Occipital lobe (tissue), 3 donors: ENCODE measurements at places on chromosomes 4 and X. TPM values are rescaled to one million over a fixed set of nuclear protein-coding genes. Genes with fewer than 3 reads are reported as not detected.

The SPATA4 gene
- 1.1 TPM for total RNA-seq

The NHSL2 gene
- total RNA-seq: 0.78 TPM

The CORIN gene
- total RNA-seq: 0.62 TPM

The MTNR1A gene
- 0.94 TPM for total RNA-seq

The NUDT11 gene
- total RNA-seq: 95.8 TPM

The CSAG3 gene
- total RNA-seq: not detected

The GASK1B gene
- total RNA-seq: 10.3 TPM

The MCTS1 gene
- total RNA-seq: 39.1 TPM

The NXF2 gene
- not detected for total RNA-seq

The TCP11X2 gene
- 0.62 TPM for total RNA-seq

The VEGFD gene
- total RNA-seq: not detected

The PF4V1 gene
- total RNA-seq: 2.5 TPM

The PDE5A gene
- total RNA-seq: 17.9 TPM

The TEX13D gene
- not detected for total RNA-seq

The CUL4B gene
- 39.8 TPM for total RNA-seq

The EPGN gene
- not detected for total RNA-seq

The TCEAL7 gene
- 86.6 TPM for total RNA-seq

The CITED1 gene
- 3.0 TPM for total RNA-seq

The PHEX gene
- 1.7 TPM for total RNA-seq

The LNX1 gene
- 52.9 TPM for total RNA-seq

The CYTL1 gene
- total RNA-seq: 0.94 TPM

The INTU gene
- total RNA-seq: 36.3 TPM
